HT1080 (cell line): ENCODE measurements at places on chromosomes 3 and 15.

DNA sequence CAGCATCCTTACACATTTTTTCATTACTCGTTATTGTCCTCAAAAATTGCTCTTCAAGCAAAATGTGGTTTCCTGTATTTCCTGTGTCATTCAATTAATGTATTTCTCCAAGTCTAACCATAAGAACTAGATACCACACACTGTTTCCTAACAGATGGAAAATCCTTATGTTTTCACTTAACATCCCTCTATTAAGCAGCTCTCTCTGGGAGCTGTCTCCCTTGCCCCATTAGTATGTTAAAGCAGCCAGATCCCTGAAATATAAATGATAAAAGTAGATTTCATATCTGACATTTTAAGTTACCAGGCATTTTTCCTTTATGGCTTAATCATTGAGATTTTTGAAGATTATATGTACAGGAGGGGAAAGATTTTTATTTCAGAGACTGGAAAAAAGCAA, 15.9 kb downstream of the PFN2 start:
- DNase-seq = no peak

- DNase-seq = peak; percentile 89
Observed at GRCh38 chr3:194871143-194871863, 185.6 kb downstream of the FAM43A start.

GRCh38 chr3:177610262-177610661, 413.0 kb upstream of the TBL1XR1 start:
- no peak for DNase-seq

- no peak for DNase-seq
Observed at GRCh38 chr3:28576614-28577200, 228.1 kb upstream of the AZI2 start.

- peak; percentile 62 for DNase-seq
Observed at GRCh38 chr3:195441992-195442572, 738 bp downstream of the ACAP2 start.
